Kidney epithelial cell (primary cell): ENCODE measurements at places on chromosomes 7 and 10.

DNA sequence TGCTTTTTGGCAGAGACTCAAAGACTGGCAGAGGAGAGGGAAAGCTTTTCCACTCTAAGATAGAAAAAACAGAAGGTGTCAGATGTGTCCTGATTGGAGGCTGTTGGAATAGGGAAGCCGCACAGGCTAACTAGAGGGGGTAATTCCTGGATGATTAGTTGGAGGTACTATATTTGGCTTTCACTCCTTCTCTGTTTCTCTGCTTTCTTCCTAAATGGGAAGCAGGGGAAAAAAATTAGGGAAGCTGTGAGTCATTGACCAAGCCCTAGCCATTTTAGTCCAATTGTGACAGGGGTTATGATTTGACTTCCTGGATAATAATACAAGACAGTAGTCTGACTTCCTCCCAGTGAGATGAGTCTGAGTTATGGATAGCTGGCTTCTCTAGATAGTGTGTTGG is 475.2 kb upstream of the CELF2 start:
- no peak for DNase-seq

- no peak for DNase-seq
Observed at GRCh38 chr10:78726171-78726570, 342.6 kb upstream of the ZMIZ1 start.

DNA sequence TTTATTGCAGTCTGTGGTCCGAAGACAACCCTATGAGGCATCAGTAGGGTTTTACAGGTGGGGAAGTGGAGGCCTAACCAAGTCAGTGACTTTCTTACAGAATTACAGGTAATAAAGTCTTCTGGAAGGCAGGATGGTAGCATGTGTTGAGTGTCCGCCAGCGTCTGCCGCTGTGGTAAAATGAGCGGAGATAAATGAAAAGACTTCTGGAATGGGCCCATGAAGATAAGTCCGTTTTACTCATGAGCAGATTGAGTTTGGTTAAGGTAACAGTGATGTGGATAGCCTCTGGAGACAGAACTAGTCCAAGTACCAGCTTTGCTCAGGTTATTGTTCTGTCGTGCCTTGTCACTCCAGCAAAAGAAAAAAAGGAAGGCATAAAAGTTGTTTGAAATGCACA is 966 bp downstream of the FBH1 start:
- no peak for DNase-seq

- peak; percentile 80 for DNase-seq
Observed at GRCh38 chr7:39589323-39590111, 23.3 kb downstream of the YAE1 start.

DNA sequence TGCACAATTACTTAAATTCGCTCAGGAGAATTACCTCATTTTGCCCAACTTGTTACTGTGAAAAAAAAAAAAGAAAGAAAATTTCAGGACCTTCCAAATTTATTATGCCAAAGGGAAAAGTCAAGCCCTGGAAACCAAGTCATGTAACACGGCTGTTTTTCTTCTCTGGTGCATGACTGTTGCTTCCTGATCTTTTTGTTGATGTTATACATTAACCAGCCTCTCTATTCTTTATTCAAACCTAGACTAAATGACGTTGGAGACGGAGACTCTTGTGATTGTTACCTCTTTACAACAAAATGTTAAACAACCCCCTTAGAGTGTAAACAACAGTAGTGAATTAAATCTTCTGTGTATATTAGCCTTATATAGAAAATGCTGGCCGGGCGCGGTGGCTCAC is 16.1 kb upstream of the ZC3HAV1 start:
- no peak for DNase-seq

- no peak for DNase-seq
Observed at GRCh38 chr10:97485647-97486281, 12.5 kb downstream of the MMS19 start.

GRCh38 chr10:130761032-130761575 is 550.4 kb downstream of the TCERG1L start:
- DNase-seq: no peak

DNA sequence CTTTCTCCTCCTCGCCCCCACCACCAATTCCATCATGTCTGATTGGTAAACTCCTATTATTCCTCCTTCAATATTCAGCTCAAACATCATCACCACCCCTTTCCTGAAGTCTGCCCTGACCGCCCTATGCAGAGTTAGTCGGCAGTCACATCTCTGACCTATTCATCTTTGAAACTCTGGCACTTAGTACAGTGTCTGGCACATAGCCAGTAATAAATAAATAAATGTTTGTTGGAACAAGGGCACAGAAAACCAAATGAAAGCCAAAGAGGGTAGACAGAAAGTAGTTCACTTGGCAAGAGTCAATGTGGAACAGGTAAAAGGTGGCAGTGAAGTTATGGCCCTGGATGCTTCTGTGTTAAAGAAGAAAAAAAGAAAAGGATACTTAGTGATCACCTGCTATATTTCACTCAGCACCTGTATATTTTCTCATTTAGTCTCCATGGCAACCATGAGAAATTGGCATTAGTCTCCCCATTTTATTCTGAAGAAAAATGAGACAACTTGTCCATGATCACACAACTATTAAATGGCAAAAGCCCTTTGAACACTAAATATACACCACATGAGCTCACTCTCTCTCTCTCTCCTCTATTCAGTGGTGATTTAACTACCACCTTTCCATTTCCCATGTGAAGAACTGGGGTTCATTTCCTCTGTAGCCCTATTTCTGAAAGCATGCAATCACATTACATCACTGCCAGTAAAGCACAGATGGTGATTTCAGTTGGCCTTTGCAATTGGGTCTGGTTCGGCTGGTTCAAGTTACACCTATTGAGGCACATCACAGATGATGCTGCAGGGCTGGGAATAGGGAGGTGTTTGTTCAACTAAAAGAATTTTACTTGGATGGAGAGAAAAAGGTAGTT is 25.3 kb downstream of the CHCHD3 start:
- no peak for DNase-seq

- DNase-seq: no peak
Observed at GRCh38 chr7:136652635-136653370, 215.6 kb upstream of the CHRM2 start.

DNA sequence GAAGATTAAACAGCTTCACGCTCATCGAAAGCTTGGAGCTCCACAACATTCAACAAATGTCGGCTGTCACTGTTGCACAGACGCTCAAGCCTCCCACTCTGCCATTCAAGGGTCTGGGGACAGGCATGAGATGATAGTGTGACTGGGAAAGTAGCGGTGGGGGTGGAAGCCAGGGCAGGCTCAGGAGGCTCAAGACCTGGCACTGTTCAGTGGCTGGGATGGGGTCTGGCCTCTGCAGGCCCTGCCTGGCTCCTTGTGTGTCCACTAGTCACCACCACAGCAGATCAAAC is 13.5 kb upstream of the GTPBP4 start:
- no peak for DNase-seq

DNA sequence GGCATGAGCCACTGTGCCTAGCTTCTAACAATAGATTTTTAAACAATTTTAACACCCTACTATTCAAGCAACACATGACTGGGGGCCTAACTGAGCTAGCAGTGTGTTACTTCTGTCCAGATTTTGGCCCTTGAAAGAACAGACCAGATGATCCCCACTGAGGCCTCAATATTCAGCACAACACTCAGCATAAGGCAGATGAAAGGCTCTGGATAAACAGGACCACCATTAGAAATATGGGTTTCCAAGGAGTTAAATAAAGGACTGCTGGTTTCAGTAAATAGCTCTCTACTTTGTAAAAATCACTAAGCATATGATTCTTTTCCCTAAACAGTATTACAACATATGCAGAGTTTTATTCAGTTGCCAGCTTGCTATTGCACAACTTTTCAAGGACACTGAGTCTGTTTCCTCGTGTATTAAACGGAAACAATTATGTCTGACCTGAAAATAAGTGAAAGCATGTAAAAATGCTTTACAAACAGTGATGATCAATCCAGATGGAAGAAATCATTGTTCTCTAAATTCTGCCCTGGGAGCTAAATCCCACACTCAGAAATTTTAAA is 23.8 kb upstream of the FZD1 start:
- no peak for DNase-seq

GRCh38 chr10:581776-582330 is 107.6 kb downstream of the DIP2C start:
- DNase-seq: no peak

DNA sequence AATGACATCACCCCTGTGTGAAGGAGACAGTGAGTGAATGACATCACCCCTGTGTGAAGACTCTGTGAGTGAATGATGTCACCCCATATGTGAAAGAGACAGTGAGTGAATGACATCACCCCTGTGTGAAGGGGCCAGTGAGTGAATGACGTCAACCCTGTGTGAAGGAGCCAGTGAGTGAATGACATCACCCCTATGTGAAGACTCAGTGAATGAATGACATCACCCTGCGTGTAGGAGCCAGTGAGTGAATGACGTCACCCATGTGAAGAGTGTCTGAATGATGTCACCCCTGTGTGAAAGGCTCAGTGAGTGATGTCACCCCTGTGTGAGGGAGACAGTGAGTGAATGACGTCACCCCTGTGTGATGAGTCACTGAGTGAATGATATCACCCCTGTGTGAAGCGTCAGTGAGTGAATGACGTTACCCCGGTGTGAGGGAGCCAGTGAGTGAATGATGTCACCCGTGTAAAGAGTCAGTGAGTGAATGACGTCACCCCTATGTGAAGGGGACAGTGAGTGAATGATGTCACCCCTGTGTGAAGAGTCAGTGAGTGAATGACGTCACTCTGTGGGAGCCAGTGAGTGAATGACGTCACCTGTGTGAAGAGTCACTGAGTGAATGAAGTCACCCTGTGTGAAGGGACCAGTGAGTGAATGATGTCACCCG is 478.1 kb downstream of the PTPRN2 start:
- no peak for DNase-seq
